ENCODE measurements at places on chromosomes 2 and 18.

DNA sequence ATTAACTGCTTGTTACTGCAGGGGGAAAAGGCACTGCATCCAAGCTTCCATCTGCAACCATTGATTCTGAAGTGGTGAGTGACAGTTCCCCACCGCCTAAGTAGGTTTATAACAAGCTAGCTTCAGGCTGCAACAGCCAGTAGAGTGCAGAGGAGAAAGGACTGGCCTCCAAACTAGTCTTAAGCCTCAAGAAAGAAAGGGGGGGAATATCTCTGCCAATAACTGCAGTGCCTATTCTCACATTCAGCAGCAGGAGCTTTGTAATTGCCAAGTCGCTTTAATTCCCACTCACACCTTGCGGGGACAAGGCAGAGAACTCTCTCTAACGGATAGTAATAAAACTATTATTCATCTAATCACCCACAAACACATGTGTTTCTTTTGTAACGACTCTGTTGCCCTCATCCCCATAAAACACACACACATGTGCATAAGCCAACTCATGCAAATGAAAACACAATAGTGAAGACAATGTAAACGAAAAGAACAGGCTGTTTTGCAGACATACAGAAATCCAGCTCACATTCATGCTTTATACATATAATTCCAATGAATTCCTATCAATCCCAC, 1963.3 kb upstream of the PIK3C3 start:
- no peak for DNase-seq

- no peak for DNase-seq
Measured at GRCh38 chr2:101892377-101892776, 99.4 kb upstream of the IL1R2 start.

- DNase-seq, result no peak
Measured at GRCh38 chr2:138724327-138724726, 55.9 kb downstream of the NXPH2 start.

GRCh38 chr18:8856769-8857393, 151.5 kb downstream of the MTCL1 start:
- no peak for DNase-seq

DNA sequence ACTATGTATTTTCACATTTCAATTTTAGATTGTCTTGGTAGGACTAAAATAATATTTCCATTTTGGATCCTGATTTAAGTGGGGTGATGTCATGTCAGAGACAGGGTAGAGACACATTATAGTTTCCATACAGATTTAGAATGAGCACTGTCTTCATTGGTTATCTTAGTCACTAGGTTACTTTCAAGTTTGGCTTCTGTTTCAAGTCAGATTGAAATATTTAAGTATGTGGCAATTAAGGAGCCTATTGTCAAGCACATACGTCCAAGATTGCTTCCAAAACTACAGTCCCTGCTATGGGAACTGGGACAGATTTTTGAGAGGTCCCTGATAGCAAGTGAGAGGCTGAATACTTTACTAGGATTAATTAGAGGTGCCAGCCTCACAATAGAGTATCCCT, 89.2 kb upstream of the FAM117B start:
- DNase-seq, result no peak

DNA sequence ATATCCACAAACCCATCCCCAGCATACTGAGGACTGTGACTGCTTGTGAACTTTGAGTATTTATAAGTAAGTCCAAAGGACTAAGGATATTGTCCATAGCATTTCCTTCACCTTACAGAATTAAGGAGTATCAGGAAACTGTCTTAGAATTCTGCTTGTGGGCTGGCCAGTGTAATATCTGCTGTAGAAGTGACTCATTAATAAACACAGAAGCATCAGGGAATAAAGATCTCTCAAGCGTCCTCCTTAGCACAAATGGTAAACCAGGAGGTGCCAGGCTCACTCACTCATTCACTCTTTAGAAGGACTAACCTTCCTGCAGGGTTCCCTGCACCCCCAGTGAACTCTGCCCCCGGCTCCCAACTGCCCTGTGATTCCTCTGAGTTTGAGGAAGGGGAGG, 31.0 kb downstream of the CCDC68 start:
- DNase-seq, result no peak

GRCh38 chr2:176967911-176968450, 244.6 kb upstream of the HNRNPA3 start:
- DNase-seq, result no peak

DNA sequence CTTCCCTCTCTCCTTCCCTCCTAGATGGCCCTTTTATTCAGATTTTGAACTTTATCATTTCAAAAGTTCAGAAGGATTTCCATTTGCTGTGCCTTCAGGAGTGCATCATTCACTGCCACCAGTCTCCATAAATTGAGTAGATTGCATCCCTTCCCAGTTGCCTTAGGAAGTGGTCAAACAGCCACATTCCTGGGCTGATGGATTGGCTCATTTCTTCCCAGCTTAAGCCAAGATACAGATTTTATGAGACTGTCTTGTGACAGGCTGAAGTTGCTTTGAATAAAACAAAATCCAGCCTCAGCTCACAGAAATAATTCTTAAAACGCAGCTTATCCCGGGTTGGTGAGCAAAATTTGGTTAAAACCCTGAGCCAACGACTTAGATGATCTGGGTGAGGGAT, 9.8 kb downstream of the NRP2 start:
- DNase-seq, result peak; percentile 8

GRCh38 chr2:72003796-72004195, 143.9 kb downstream of the CYP26B1 start:
- DNase-seq, result no peak

- no peak for DNase-seq
Measured at GRCh38 chr2:11758187-11758586, 11.8 kb downstream of the LPIN1 start.

DNA sequence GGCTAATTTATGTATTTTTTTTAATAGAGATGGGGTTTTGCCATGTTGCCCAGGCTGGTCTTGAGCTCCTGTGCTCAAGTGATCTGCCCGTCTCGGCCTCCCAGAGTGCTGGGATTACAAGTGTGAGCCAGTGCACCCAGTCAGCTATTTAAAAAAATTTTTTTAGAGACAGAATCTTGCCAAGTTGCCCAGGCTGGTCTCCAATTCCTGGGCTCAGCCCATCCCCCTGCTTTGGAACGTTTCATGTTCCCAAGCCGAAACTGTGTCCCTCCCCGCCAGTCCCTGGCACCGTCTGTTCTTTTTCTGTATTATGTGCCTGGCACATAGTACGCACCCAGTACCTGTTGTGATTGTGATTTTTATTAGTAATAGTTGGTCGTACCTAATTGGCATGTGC, 63.1 kb upstream of the MGAT5 start:
- DNase-seq, result no peak

DNA sequence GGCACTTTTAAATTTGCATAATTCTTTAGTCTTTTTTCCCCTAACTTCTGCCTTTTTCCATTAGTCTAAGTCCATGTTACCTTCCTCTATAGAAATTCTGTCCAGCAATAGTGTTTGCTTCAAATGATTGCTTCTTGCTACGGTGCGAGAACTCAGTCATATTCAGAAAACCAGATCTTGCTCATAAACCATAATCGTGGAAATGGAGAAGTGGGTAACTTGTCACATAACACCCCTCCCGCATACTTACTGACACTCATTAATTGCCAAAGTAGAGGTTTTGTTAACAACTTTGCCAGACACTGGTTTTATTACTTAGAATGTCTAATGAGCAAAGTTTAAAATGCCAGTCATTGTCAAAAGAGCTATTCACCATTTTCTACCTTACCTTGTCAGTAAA, 94.3 kb upstream of the TWSG1 start:
- DNase-seq, result no peak

GRCh38 chr2:11740723-11741122, 5.7 kb upstream of the LPIN1 start:
- no peak for DNase-seq

GRCh38 chr2:117335967-117336366, 478.5 kb upstream of the DDX18 start:
- DNase-seq, result no peak

- DNase-seq, result no peak
Measured at GRCh38 chr18:55353391-55353790, 234.6 kb downstream of the TCF4 start.

GRCh38 chr2:1766851-1767811, 22.8 kb upstream of the PXDN start:
- DNase-seq, result no peak

- no peak for DNase-seq
Measured at GRCh38 chr2:162241571-162241970, 1.7 kb downstream of the FAP start.

- DNase-seq, result no peak
Measured at GRCh38 chr2:15615301-15615920, 23.7 kb downstream of the DDX1 start.

DNA sequence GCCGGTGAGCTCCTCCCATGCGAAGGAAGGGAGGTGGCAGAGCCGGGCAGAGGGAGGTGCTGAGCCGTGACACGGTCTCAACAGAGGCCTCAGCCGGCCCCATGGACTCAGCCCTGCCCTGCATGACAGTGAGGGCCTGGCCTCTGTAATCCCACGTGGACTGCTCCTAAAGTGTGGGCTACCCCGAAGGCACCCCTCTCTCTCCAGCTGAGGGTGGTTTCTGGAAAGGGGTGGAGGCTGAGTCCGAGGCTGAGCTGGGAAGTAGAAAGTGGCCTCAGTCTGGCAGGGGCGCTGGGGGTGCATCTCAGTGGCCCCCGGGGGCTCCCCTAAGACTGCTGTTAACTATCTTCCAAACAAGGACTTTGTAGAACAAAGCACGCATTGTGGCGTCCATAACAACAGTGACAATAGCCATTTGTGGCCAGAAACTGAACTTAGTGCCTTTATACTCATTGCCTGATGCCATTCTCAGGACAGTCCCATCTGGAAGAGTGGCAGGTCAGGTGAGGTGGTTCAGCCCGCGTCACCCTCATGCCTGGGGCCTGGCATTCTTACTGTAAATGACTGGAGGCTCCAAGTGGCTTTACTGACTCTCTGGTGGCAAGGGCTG, 192.4 kb downstream of the TWIST2 start:
- DNase-seq, result no peak

All from H1 (cell line).